ENCODE measurements at places on chromosomes 2 and 18.

DNA sequence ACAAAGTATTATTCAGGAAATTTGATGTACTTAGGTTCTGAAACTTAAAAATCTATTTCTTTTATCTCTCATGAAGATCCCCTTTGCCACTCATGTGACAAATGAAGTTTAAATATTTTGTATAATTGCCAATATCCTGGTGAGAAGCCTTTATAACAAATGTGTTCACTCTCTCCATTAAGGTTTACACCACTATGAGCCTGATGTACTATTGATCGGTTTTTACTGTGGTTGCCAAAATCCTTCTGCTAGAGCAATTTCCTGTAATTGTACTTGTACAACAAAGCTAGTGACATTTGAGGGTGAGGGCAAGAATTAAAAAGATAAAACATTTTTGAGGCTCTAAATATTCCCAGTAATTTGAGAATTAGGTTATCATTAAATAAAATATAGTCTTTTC lies 222.3 kb upstream of the CDH19 start:
- DNase-seq = peak; percentile 5

DNA sequence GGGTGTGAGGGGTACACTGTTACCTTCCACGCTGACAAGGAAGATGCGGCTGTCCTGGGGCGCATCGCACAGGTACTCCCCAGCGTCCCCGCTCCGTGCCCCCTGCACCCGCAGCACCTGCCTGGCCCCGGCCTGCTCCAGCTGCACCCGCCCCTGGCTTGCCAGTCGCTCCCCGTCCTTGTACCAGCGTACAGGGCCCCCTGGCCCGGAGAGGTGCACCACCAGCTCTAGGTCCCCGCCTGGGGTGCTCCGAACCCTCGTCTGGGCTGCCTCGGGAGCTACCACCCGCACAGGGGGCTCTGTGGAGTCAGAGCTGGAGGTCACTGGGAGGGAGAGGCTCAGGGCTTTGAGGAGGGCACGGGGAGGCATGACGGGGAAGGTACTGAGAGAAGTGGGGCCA lies 13.5 kb downstream of the TMEM198 start:
- no peak for DNase-seq

DNA sequence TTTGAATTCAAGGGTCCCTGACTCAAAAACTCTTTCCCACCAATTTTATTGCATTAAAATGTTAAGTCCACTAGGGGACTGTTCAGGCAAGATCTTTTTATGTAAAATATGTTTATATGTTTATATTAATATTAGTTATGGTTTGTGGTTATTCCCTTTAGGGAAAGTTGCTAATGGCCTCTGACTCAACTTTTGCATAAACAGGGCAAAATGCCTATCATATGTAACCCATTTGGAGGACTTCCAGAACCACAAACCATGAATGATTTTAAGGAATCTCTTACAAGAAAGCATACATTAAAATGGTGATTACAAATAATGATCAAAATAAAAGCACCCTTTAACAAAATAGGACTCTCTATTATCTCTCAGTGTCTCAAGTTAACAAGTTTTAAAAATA lies 1484.5 kb upstream of the ZEB2 start:
- DNase-seq = no peak

DNA sequence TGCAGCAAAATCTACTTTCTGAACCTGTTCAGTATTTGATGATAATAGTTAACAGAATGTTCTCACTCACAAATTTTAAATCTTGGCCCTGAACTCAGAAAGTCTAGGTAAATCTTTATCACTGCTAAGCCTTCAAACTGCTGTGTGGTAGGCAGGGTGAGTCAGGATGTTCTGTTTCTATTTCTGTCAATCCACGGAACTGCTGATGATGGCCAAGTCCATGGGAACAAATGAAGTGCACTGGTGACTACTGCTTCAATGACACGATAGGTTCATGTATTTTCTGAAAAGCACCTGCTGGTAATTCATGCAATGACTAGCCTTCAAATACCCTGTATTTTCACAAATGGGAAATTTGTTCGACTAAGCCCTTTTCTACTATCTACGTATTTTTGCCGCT lies 14.2 kb downstream of the NIFK start:
- DNase-seq = no peak

GRCh38 chr2:45993476-45993991 lies 303.7 kb upstream of the EPAS1 start:
- DNase-seq = peak; percentile 74

GRCh38 chr2:54572262-54572635 lies 116.1 kb downstream of the SPTBN1 start:
- no peak for DNase-seq

GRCh38 chr2:69188182-69188900 lies 175.4 kb downstream of the ANTXR1 start:
- DNase-seq = no peak

DNA sequence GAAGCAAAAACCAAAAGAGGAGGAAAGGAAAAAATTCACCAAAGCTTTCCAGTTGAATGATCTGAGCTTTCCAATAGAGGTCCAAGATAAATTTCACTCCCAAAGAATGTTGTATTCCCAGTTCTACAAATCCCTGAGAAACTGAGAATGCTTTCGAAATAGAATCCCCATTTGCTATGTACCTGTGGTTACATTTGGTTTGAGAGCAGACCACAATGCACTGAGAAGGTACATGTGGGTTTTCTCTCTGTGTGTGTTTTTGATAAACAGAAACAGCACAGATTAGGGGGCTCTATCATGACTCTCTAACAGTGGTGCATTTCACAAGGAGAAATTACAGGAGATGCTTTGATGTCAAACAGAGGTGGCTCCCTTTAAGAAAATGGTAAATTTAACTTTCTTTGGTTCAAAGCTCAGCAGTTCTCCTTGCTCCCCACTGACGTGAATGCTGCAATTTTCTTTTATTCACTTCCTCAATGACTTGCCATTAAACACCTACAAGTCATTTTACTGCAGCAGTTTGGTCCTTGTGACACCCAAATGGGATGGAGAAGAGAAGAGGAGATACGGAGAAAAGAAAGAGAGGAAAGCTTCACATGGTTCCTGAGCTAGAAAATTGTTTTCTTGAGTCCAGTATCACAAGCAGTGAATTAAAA lies 108.7 kb downstream of the EPHA4 start:
- DNase-seq = no peak

DNA sequence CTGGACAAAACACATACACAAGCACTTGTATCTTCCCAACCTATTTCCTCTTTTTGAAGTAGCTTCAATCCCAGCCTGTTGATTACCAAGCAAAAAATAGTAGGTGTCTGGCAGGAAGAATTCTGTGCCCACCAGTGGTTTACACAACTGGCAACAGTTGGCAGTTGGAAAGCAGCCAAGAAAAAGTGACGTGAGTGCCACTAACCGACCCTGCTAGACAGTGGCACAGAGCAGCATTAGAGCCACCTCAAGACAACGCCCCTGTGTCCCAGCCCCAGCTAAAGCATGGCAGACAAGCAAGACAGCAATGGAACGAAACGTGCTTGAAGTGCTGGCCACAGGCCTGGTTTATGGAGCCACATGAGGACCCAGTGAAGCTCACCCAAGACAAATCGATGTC lies 379.6 kb downstream of the FBXO15 start:
- DNase-seq = peak; percentile 9

DNA sequence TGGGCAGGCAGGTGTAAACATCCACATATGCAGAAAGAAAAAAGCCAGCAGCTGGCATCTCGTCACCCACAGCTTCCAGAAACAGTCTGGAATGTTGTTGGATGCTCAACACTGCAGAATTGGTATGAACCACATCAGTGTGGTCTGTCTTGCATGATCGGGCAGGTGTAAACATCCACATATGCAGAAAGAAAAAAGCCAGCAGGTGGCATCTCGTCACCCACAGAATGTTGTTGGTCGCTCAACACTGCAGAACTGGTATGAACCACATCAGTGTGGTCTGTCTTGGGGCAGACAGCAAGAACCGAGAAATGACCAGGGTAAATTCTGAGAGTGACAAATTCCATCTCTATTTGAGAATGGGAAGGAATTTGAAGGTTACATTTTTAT lies 39.6 kb downstream of the DOCK10 start:
- no peak for DNase-seq

DNA sequence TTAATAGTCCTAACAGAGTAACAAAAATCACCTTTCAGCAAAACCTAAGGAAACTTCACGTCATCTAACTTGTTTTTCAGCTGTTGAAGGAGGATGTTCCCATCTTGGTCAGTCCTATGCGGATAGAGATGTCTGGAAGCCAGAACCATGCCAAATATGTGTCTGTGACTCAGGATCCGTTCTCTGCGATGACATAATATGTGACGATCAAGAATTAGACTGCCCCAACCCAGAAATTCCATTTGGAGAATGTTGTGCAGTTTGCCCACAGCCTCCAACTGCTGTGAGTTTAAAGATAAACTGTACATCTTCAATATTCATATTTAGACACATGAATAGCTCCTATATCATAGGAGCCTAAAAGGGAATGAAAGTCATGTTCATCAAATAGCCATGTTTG lies 10.5 kb downstream of the COL3A1 start:
- DNase-seq = no peak

DNA sequence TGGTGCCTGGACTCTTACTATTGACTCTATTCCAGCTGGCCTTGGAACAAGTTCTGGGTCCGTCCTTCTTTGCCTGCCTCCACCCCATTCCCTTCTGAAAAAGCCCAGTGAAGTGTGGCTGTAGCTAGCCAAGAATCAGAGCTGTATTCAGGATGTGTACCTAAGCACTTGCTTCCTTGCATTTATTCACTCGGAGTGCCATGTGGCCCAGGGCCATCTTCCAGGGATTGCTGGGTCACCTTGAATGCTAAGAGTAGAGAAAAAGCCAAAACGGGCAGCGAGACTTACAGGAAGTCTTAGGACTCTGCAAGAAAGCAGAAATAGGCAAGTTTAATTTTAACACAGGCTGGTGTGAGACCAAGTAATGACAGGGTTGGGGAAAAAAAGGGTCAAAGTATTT lies 4.1 kb downstream of the ITGA6 start:
- DNase-seq = no peak

GRCh38 chr2:145807554-145807953 lies 1287.6 kb upstream of the ZEB2 start:
- no peak for DNase-seq

- no peak for DNase-seq
Observed at GRCh38 chr2:238506371-238507068, 79.8 kb downstream of the ASB1 start.

DNA sequence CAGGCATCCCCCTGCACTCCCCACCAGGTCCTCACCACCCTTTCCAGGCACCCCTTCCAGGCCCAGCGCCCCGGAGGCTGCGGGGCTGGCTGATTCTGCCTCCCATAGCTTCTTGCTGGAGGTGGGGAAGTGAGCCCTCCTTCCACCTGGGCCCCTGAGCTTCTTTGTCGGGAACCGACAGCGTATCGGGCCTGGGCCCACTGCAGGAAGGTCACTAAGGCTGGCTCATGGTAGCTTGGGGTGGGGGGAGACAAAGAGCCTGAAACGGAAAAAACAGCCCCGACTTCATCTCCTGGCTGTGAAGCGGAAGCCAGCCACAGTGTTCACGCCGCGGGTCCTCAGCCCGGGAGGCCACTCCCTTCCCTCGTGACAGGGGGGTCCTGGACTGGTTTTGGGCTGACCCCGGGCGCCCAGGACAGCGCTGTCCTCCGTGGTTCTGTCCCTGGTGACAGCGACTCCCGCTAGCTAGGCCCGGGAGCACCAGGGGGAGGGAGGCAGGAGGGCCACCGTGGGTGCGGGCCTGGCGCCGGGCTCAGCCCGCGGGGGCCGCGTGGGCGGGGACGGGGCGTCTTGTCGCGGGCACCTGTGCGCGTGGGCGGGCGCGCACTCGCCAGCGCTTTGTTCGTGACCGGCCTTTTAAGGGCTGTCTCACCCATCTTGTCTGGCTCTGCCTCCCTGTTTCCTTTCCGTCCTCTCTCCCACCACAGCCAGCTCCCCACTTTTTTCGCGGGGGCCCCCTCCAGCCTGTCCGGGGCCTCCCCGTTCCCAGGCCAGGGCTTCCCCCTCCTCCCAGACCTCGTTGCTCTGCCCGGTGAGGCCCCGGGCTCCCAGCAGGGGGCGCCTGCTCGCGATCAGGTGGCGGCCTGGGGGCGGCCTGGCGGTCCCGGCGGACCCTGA lies 64.9 kb downstream of the DNMT3A start:
- DNase-seq = no peak

DNA sequence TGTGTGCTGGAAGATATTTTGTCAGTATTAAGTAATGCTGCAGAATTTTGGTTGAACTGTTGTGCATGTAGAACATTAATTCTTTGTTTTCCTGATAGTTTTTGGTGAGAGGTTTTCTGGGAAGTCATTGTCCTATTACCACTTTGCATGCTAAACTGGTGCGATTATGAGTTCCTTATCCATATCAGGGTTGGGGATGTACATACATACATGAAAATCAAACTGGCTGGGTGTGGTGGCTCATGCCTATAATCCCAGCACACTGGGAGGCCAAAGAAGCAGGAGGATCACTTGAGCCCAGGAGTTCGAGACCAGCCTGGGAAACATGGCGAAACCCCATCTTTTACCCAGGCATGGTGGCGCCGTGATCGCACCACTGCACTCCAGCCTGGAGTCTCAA lies 34.6 kb downstream of the ASAP2 start:
- no peak for DNase-seq

- no peak for DNase-seq
Observed at GRCh38 chr2:195105581-195105980, 551.4 kb upstream of the SLC39A10 start.

GRCh38 chr2:198219292-198219691 lies 414.9 kb downstream of the PLCL1 start:
- DNase-seq = no peak

DNA sequence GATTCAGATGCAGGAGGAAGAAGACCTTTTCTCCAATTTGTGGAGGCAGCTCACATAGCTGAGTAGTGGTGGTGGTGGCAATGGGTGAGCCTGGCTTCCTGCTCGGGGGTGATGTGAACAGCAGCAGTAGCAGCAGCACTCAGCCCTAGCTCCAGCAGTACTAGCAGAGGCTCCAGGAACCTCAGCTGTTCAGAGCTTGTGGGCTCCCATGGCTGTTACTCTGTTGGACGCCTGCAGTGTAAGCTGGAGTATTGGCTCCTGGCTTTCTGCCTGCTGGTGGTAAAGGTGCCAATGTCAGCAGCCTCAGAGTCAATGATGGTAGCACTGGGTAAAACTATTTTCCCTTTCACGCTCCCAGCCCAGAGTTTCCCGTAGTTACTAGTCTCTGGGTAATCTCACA lies 3.1 kb upstream of the SEH1L start:
- no peak for DNase-seq

GRCh38 chr2:164782323-164782722 lies 59.3 kb downstream of the COBLL1 start:
- DNase-seq = no peak

DNA sequence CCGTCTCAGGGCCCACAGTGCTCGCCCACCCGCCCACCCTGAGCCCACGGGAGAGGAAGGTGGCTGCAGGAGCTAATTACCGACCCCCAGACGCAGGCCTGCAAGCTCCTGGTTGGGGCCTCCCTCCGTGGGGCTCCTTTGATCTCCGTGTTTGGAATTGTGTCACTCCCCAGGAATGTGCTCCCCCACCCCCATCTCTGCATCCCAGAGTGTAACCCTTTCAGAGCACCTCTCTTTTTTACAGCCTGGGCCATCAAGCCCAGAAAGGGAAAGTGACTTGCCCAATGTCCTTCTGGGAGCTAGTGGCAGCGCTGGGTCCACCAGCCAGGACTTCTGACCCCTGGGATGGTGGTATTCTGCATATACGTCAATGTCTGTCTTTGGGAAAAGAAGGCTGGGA lies 335.1 kb downstream of the CYRIA start:
- no peak for DNase-seq

- DNase-seq = no peak
Observed at GRCh38 chr18:70165936-70166335, 39.6 kb downstream of the RTTN start.

Data from NCI-H1436 (cell line).